ENCODE measurements at places on chromosomes 4 and X.

GRCh38 chr4:55612341-55612740, 20.3 kb upstream of the PDCL2 start:
- no peak for DNase-seq

GRCh38 chr4:55500072-55500471, 46.6 kb downstream of the CLOCK start:
- DNase-seq: no peak

- no peak for DNase-seq
These were observed 221.5 kb upstream of the SFRP2 start for GRCh38 chr4:154010371-154010770.

DNA sequence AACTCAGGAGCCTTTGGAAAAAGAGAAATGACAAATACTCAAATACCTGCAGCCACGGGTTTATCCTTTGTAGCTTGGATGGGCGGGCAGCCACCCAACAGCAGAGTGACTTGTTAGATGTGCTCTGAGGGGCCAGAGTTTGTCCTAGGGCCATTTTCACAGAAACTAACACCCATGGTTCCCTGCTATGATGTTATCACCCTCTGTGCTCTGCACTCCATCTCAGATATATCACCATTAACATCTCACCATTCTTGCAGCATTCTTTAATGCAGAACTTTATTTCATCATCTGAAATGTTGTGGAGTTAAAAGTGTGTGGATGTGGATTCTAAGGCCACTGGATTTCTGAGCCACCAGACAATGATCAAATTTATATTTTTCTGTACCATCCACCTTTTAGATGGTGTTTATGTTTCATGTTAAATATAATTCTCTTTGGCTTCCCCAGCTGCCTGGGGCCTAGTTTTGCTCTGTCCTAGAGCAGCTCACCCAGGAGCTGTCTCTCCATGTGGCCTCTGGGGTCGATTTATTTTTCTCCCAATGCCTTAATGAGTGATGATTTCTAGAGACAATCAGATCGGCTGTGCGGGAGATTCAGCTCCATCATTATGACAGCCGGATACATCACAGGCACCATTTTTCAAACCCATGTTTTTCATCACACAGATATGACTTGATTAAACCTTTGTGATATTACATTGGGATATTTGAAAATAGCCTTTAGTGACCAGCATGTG, 380.8 kb downstream of the BCOR start:
- DNase-seq: no peak

DNA sequence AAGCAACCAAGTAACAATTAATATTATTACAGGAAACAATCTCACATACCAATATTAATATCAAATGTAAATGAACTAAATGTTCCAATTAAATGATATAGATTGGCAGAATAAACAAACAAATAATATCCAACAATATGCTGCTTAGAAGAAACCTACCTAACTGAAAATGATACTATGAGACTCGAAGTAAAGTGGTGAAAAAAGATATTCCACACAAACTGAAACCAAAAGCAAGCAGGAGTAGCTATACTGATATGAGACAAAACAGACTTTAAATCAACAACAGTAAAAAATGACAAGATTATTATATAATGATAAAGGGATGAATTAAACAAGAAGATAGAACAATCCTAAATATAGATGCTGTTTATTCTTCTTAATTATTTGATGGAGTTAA, 140.1 kb downstream of the SPANXN4 start:
- no peak for DNase-seq

DNA sequence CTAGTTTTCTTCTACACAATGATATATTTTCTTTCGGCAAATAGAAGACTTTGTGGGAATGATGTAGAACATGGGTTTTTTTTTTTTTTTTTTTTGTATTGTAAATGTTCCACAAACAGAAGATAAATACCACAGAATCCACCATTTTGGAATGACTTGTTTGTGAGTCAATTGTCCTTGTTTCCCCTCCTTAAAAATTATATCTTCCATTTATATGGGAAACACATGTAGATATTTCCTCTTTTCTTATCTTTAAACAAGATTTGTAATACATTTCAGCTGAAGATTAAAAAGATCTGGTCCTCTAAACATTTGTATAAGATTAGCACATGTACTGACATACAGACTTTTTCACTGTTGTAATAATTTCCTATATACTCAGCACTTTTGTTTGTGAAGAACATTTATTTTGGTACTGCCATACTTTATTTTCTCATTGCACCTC, 304.6 kb downstream of the SPRY1 start:
- DNase-seq: no peak

DNA sequence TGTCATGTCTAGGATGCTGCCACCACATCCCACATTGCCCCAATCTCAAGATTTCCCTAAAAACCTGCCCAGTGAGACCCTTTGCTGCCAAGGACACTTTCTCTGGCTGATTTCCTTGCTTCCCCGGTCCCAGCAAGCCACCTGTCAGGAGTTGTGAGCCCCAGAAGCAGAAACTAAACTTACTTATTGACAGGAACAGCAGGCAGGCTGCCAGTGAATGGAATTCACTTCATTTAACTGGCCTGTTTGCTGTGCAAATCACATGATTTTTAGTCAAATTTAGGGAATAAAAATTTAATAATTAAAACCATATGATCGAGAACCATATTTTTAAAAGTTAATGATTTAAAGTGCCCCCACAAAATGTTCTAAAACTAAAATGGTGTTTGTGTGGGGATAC, 48.5 kb downstream of the MAMLD1 start:
- DNase-seq: no peak

GRCh38 chr4:55321707-55322264, 24.3 kb upstream of the SRD5A3 start:
- DNase-seq: peak; percentile 41

- no peak for DNase-seq
These were observed 1422.0 kb downstream of the ADGRL3 start for GRCh38 chr4:62622089-62622488.

DNA sequence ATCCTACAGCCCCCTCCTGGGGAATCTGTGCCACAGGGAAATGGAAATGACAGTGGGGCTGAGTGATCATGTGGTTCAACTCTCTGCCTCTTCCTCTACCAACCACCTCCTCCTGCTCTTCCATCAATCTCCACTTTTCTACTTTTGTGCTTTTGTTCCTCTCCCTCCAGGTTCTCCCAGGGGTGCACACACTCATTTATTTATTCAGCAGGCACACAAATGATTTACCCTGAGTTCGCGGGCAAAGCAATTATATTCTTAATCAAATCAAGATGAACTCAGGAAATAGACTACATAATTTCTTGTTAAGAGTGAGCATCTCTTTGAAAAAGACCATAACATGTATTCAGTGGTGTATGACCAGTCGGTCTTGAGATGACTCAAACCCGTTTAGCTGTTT, 69.2 kb downstream of the VCX3A start:
- DNase-seq: no peak

DNA sequence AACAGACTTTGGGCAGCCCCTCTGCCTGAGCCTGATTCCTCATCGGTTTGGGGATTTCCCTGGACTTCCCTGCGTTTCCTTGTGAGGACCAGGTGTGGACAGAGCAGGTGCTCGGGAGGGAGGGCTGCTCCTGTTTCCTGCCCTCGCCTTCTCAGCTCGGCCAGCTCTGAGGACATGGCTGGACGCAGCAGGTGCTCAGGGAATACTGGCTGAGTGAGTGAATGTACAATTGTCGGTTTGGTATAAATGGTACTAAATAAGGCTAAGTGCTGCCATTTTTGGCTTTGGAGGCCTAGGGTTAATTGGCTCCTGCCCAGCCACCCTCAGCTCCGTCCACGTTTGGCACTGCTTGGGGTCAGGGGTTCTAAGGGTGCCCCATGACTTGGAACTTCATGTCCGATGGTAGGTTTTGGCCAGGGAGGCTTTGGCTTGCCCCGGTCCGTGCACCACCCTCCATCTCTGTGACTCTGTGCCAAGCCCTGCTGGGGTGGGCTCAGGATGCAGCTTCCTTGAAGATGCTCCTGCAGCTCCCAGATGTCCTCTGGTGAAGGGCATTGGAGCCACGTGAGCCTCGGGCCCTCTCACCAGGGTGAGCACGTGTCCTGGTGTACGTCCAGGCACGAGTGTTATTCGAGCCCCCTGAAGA, 45.0 kb upstream of the NKX1-1 start:
- no peak for DNase-seq

GRCh38 chrX:133189195-133189594, 29.0 kb downstream of the TFDP3 start:
- DNase-seq: no peak

DNA sequence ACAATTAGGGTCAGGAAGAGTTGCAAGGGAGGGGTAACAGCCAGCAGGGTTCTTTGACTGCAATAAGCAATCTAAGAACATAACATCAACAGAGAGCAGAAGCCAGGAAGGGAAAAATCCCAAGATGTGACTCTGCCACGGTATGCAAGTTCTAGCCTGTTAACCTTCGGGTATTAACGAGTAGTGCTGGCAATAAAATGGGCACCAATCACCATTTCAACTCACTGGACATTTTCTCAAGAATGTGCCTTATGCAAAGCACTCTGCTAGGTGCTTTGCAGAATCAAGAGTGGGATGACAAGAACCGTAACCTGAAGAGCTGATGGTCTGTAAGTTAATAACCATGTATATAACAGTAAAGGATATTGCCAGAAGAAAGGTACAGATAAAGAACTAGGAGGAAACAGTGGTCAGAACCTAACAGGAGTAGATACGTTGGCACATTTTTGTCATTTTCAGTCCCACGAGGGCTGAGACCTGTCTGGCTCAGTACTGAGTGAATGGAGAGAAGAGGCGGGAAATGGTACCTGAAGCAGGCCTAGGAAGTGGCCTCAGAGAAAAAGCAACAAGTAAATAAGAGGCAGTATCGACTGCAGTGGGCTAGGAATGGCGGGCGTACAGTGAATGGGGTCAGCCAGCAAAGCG, 2.7 kb downstream of the ELOVL6 start:
- peak; percentile 46 for DNase-seq

GRCh38 chr4:185969657-185970056, 99.3 kb upstream of the TLR3 start:
- DNase-seq: no peak

GRCh38 chr4:57191523-57192034, 81.4 kb upstream of the IGFBP7 start:
- DNase-seq: no peak

DNA sequence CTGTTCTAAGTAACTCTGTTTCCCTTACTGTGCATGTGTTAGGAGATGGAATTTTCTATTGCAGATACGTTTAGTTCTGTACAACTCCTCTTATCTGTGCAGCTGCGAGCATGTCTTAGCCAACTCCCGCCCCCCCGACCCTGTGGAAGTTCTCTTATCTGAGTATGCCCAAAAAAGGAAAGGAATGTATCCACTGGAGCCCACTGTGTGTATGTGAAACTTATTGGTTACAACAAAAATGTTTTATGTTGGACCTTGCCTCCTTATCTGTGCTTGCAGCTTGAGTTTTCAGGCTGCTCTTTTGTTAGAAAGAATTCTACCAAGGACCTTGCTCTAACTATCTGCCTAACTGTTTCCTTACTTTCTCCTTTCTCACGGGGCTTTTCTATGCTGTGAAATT, 24.2 kb upstream of the DCAF8L2 start:
- DNase-seq: no peak

DNA sequence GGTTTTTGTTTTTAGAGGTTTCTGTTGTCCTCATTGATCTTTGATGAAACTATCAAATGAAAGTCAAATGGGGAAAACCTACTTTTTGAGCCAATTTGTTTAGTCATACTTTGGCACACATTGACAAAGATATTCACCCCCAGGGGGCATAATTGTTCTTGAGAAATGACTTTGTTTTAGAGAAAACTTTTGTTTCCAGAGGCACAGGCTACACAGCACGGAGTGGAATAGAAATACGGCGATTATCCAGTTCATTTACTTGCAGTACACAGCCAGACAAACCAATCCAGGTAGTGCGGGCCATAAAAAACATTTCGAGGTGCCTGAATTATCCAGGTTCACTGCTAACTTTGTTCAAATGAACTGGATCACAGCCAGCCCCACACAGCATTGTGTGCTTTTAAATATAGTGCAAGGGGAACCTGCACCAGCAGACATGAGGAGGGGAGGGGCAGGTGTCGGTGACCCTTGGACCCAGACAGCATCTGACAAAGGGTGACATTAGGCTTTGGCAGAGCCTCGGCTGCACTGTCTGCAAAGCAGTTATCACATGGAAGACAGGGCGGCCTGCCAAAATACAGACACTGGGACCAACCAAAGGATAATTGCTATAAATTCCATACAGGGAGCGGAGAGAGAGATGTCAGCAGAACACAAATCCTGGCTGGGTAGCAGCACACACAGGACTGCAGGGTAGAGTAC, 179.6 kb upstream of the NOCT start:
- no peak for DNase-seq

DNA sequence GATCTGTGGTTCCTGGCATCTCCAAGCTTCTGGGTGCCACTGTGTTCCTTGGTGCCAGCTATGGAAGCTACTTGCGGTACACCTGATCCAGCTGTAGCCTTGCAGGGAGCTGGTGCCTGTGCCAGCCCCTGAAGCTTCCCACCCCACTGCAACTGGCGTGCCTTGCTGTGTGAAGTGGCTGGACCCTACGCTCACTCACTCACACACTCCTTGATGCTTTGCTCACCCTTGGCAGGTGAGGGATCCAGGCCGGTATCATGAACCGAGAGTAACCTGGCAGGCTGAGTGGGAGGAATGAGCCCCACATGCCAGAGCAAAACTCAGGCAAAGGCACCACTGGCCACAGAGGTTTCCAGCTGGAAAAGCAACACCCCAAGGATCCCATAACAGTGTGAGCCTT, 31.3 kb upstream of the TEX13C start:
- no peak for DNase-seq

DNA sequence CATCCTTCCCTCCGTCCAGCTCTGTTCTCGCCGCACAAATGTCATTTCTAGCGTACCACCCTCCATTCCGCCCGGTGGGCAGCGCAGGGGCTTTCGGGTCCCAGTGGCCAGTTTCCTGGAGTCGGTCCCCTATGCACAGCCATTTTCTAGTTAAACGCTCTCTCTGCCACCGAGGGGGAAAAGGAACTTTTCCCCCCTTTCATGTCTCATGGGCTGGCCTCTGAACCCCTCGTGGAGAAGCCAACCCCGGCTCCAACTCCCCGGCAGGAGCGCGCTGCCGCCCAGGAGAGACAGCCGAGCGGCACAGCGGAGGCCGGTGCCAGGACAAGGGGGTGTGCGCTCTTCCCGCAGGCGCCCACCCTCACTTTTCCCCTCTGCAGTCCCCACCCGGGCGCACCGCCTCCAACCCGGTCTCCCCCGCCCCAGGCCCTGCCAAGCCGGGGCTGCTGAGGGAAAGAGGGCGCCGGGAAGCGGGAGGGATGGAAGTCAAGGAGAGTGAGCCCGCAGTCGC, 662 bp downstream of the APBB2 start:
- peak; percentile 32 for DNase-seq

- no peak for DNase-seq
These were observed 78.5 kb upstream of the NLGN4X start for GRCh38 chrX:6307156-6307555.

Measured in occipital lobe (tissue), 3 donors.